ENCODE measurements at places on chromosomes 3 and 15.

DNA sequence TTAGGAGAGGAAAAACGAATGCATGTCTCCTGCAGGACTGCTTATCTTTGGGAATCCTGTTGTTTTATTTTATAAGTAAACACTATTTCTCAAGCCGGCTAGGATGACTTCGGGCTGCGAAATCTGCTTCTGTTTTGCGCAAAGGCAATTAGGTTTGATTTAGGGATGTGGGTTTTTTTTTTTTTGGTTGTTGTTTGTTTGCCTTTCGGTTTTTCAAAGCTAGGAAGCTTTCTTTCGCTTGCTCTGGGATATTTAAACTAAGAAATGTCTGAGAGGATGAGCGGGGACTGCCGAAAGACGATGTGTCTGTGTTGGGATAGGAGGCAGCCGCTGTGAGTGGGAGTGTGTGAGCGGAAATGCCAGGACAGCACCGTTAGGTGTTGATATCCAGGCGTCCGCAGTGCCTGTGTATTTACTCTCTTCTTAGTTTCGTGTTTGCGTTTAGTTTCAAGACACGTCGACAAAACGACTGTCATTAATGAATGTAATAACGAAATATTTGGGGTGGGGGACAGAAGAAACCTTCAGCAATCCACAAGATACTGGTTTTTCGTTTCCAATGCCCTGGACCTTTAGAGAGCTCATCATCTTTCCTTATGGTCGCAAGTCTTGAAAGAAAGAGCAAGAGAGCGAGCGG, 604 bp downstream of the ISL2 start:
- no peak for DNase-seq

GRCh38 chr3:133209871-133210550, 171.8 kb downstream of the TMEM108 start:
- DNase-seq = no peak

DNA sequence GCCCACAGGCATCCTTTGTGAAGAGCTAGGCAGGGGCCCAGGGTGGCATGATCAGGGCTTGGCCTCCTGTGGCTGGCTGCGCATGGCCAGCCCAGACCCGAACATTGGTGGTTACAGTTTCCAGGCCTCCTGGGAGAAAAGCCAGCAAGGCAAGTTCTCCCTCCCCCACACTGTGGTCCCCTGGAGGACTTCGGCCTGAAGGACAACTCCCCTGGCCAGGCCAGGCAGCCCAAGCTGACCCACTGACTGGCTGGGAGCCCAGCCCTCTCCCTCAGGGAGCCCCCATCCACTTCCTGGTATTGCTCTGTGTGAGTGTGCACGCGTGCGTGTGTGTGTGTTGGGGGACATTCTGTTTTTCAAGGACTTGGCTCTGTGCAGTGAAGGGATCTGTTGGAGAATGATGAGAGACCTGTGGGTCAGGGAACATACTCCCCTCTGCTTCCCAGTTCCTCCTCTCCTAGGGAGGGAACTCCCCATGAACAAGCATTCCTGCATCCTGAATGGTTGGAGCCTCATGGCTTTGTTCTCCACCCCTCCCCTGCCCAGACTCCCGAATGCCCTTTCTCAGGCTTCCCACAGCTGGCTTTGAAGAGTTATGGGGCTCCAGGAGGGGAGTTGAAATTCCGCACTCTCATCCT, 29.5 kb downstream of the CORO2B start:
- DNase-seq = no peak

GRCh38 chr3:143775459-143775858, 72.8 kb downstream of the SLC9A9 start:
- DNase-seq = no peak

- DNase-seq = no peak
Measured at GRCh38 chr15:71232411-71232810, 117.1 kb downstream of the THSD4 start.

DNA sequence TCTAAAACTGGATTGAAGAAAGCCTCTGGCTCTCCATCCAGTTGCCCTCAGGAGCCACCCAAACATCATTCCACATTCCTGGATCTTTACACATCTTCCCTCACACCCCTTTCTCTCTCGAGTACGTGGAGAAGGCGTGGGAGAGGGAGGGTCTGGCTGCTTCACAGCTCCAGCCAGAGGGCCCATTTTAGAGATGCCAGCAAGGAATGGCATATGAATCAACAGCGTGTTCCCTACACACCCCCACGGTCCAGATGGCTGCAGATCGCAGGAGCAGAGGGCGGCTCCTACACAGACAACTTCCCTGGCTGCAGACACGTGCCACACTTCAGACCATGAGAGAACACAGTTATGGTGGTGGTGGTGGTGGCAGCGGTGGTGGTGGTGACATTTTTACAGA, 280.1 kb downstream of the ERC2 start:
- no peak for DNase-seq

- no peak for DNase-seq
Measured at GRCh38 chr15:71804695-71805470, 5.5 kb upstream of the NR2E3 start.

DNA sequence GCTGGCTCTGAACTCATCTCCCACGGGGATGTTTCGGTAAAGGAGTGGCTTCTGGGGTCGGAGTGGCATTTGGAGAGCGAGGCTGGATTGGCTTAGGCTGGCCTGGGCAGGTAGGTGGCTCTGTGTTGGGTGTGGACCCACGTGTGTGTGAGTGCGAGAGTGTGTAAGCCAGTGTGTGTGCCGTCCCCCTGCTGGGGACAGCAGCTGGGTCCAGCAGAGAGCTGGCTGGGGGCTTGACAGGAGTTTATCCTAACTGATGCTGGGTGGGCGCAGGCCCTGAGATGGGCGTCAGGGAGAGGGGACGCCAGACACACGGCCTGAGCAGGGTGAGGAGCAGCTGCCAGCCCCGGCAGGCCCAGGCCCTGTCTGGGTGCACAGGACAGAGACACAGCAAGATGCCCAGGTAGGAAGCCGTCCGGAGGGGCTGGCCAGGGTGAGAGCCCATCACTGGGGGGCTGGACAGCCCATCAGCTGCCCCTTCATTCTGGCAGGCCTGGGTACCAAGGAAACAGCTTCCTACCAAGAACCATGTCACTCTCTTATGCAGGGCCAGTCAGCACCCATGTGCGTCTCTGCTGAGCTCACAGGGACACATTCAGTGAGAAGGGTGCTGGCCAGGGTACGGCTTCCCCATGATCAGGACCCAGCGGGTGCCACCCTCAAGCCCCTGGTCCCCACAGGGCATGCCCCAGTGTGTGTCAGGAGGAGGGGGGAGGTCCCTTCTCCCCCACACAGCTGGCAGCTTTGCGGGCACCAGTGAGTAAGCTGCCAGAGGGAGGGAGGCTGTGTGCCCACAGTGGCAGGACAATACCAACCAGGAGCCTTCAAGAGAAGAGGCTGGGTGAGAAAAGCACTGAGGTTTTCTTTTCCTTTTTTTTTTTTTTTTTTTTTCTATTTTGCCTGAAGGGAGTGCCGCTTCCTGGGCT, 1.1 kb downstream of the PAK6 start:
- no peak for DNase-seq

GRCh38 chr3:134931045-134931785, 136.2 kb downstream of the EPHB1 start:
- DNase-seq = no peak

DNA sequence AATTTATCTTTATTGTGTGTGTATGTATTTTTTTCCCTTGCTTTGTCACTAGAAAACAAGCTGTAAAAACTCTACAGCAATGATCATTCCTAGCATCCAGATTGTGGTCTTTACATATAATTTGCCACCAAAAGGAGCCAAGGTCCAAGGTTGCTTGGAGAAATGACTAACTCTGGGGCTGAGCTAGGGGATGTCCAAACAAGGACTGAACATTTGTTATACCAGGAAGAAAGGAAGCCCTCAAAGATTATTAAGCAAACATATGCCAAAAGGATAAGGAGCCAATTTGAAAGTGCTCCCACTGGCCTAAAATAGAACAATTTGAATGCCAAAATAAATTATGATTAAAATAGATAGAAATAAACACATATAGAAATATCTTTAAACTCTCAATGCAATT, 293.3 kb downstream of the ZIC1 start:
- no peak for DNase-seq

- no peak for DNase-seq
Measured at GRCh38 chr15:83092309-83092976, 15.0 kb upstream of the TM6SF1 start.

DNA sequence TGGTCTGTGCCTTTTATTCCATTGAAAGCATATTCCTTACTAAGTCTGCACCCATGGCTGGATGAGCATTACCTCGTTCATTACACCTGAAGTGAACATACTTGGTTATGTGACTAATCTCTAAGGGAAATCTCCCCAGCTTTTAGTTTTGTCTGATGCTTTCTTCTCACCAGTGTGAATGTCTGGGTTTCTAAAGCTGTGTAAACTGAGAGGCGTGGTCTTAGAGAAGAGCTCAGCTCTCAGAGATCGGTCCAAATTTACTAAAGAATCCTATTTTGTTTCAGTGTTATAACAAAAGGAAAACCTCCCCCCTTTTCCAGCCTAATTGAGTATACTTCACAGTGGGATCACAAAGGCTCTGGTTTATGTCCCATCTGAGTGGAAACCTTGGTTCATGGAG, 352.3 kb downstream of the PTPRG start:
- DNase-seq = no peak

DNA sequence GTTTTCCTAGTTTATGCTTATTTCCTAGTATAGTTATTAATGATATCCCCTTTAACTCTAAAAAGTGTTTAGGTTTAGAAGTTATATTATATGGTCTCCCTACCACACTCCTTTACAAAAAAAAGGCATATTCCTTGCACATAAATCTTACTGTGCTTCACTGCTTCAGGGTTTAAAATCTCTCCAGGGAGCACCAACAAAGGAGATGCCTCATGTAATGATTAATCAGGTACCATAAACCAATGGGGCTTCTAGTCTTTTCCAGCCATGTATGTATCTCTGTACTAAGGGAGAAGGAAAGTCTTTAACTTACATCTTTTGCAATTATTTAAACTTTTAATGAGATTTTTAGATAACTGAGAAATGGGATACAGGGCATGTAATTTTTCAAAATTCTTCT, 91.5 kb upstream of the RBMS3 start:
- no peak for DNase-seq

DNA sequence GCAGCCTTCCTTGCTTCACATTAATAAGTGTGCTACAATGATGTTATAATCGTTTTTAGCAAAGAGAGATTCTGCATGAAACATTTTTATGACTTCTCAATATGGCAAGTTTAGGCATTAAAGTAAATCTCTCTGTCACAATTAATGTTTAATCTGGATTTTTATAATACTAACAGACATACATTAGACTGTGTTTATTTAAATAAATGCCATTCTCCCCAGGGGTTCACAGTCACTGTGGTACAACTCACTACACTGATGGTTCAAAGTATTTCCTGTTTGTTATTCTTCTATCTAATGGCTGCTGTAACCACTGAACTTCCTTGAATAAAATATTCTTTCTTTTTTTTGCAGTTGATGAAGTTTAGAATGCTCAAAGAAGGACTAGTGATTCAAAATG, 59.0 kb downstream of the SLC12A1 start:
- DNase-seq = no peak

DNA sequence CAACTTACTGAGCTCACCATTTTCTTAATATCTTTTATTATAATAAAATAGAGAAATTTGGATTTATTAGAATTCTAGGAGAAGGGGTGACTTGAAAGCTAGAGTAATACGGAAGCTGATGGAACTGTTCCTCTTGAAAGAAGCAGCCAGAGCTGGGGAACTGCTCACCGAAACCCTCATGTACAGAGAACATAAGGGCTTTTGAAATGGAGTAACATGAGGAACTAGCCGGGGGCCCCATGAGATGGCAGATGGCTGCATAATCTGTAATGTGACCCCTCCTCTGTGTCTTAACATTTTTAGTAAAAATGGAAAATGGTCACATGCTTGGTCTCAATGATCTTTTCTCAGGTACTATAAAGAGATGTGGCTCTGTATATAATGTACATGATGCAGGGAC, 15.7 kb upstream of the DYNC1LI1 start:
- no peak for DNase-seq

DNA sequence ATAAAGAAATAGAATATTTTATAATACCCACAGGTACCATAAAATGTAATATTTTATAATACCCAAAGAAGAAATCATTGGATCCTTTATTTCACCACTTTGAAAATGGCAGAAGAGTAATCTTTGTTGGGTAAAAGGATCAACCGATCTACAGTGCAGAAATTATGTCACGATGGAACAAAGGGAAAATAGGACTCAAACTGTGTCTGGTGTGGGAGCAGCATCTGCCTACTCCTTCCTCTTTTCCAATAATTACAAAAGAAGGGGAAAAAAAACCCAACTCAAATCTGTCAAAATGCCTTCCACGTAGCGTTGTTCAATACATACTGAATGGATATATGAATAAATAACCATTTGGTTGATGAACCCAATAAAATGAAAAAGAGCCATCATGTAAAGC, 492.6 kb upstream of the TBL1XR1 start:
- no peak for DNase-seq

DNA sequence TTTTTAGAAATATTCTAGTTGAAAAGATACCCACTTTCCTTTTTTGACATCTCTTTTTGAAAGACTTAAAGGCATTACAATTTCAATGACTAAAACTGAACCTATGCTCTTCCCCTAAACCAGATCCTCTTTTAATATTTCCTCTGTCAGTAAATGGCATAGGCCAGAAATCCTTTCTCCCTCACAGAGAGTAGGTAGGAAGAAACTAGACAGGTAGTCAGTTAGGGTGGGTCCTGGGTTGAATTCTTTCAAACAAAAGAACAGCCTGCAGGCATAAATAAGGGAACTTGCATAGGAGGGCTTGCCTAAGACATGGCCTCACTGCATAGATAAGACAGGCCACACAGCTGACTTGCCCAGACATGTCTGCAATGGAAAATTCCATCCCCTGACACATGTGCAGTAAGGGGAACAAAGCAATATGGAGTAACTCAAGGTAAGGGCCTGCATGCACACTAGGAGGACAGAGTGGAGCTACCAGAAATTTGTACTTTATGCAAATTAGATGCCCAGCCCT, 23.1 kb downstream of the PLSCR5 start:
- no peak for DNase-seq

- no peak for DNase-seq
Measured at GRCh38 chr15:27249760-27250109, 278.8 kb downstream of the GABRG3 start.

DNA sequence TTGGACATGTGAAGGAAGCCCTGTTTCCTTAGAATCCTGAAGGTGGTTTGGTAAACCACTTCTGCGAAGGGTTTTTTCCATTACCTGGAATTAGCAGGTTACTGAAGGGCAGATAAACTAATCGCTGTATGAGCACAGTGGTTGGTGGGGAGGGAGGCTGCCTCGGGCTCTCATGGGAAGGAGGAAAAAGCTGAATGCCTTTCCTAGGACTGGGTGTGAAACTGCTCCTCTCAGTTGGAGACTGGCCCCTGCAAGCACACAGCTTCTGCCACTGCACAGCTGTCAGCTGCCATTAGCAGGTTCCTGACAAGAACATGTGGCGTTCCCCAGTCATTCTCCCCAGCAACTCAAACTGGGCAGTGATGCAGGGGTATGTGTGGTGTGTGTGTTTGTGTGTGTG, 376.3 kb downstream of the GAP43 start:
- DNase-seq = no peak

All from stimulated activated CD8-positive, alpha-beta memory T cell treated with anti-CD3 and anti-CD28 coated beads, Interleukin-12 subunit alpha, Interleukin-12 subunit beta, amount 100 ng/mL, for 4 hours (primary cell).